SJSA1 (cell line): ENCODE measurements at places on chromosomes 1 and 21.
A peak's percentile ranks its signal among the peaks of the same experiment; 100 is the strongest.

DNA sequence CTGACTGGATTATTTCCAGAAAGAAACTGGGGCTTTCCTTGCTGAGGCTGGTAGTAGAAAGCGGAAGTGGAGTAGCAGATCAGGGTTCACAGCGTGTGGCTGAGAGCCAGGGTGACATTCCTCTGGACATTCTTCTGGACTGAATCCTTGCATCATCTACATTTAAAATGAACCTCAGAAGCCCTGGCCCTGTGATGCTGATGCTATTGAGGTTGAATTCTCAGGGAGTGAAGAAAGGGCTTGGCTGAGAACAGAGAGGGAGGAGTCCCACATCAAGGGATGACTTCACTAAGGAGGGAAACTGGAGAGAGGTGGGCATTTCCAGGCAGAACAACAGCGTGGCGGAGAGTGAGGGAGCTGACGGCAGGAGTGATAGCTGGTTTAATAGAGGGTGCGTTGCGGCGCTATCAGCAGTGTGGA, 102.3 kb upstream of the LMO4 start:
- no peaks in the 10 kb centered on the region for H3K27me3 ChIP-seq
- H3K4me3 ChIP-seq = no peak overlapping the region
- peak overlapping the region; percentile 93 for H3K27ac ChIP-seq
- DNase-seq = peak; percentile 95
- peaks cover 45% of the 10 kb centered on the region for H3K4me1 ChIP-seq

DNA sequence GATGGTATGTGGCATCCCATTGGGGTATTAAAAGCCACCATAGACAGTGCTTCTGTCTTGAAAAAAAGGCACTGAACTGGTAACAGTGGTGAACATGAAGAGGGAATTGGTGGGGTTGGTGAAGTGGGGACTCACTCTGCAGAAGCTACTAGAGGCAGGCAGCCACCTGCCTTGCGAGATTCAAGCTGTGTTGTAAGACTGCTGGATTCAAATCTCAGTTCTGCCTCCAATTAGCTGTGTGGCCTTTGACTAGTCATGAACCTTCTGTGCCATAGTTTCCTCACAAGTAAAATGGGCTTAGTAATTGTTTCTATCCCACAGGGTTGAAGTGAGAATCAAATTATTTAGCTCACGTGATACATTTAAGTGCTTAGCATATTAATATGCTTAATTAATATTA, 16.6 kb upstream of the ELOA start:
- H3K36me3 ChIP-seq = no peaks in the 10 kb centered on the region
- DNase-seq = no peak
- no peak overlapping the region for H3K27ac ChIP-seq
- H3K27me3 ChIP-seq = no peaks in the 10 kb centered on the region
- H3K4me1 ChIP-seq = no peaks in the 10 kb centered on the region

DNA sequence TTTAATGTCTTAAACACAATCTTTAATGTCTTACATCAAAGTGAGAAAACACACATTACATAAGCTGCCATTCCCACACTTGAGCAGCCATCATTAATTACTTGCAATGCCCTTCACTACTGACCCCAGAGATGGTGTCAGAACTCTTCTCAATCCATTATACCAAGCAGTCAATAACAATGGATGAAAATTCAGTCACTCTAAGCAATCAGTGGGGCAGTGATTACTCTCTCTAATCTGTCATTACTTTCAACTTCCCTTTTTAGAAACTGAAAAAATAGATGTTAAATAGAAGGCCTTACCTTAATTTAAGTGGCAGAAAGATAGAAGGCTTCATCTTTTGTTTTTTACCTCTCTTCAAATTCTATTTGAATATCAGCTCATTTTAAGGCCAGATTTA, 9.7 kb upstream of the FRRS1 start:
- no peaks in the 10 kb centered on the region for H3K4me1 ChIP-seq
- no peak overlapping the region for H3K4me3 ChIP-seq
- no peaks in the 10 kb centered on the region for H3K36me3 ChIP-seq
- no peak overlapping the region for H3K27ac ChIP-seq
- DNase-seq = no peak
- no peaks in the 10 kb centered on the region for H3K27me3 ChIP-seq

DNA sequence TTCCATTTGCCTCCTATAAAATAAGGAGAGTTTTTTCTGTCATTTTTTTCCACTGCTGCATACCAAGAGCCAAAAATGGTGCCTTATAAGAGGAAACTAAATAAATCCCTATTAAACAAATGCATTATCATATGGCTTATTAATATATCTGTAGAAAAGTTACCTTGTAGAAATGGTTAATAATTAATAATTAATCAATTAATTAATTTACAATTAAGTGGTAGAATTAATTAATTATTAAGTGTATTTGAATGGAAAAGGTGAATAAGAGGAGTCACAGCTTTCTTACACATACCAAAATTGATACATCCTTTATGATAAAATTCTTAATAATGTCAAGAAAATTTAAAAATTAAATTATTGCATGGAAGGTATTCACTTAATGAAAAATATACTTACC, 35.6 kb upstream of the RGS18 start:
- no peaks in the 10 kb centered on the region for H3K27me3 ChIP-seq
- H3K4me1 ChIP-seq = no peaks in the 10 kb centered on the region
- no peak overlapping the region for H3K27ac ChIP-seq
- H3K36me3 ChIP-seq = no peaks in the 10 kb centered on the region
- DNase-seq = no peak
